ENCODE measurements at places on chromosomes 13 and 19. TPM values are rescaled to one million over a fixed set of nuclear protein-coding genes. Genes with fewer than 3 reads are reported as not detected.

Gene STOML3
- total RNA-seq: not detected

Gene LPAR6
- total RNA-seq: 4.0 TPM

Gene ZNF471
- total RNA-seq: 1.8 TPM

Gene FGF22
- not detected for total RNA-seq

Gene MAP4K1
- under 0.01 TPM for total RNA-seq

Gene ZNF135
- 0.78 TPM for total RNA-seq

Gene ACER1
- not detected for total RNA-seq

Gene ZNF85
- 7.7 TPM for total RNA-seq

Gene CEBPA
- total RNA-seq: 0.37 TPM

Gene DBP
- 1.6 TPM for total RNA-seq

Gene SYT5
- total RNA-seq: 0.39 TPM

Gene TDRD12
- 0.20 TPM for total RNA-seq

Gene NTF4
- not detected for total RNA-seq

Gene R3HDM4
- total RNA-seq: 23.1 TPM

Gene SLC8A2
- total RNA-seq: not detected

Gene ELANE
- 0.37 TPM for total RNA-seq

Gene SHFL
- total RNA-seq: 16.2 TPM

Gene LRP3
- 31.1 TPM for total RNA-seq

Gene ATP4A
- total RNA-seq: not detected

Gene CEACAM20
- total RNA-seq: not detected

Gene CD70
- total RNA-seq: 1.5 TPM

Gene LCP1
- total RNA-seq: 0.20 TPM

Gene PSPN
- total RNA-seq: 0.73 TPM

Gene PSG2
- not detected for total RNA-seq

Gene NOP53
- 36.0 TPM for total RNA-seq

Gene ZNF486
- total RNA-seq: 4.9 TPM

Gene CYP2A6
- not detected for total RNA-seq

Gene MIPEP
- total RNA-seq: 18.0 TPM

Gene CLDND2
- total RNA-seq: not detected

Gene LIM2
- total RNA-seq: not detected

Gene VSTM2B
- total RNA-seq: not detected

Gene TMEM221
- total RNA-seq: not detected

Gene CIC
- 20.1 TPM for total RNA-seq

Gene PCCA
- total RNA-seq: 27.0 TPM

Gene FFAR3
- total RNA-seq: not detected

Gene ANGPTL8
- total RNA-seq: not detected

Gene NANOS3
- total RNA-seq: not detected

Gene PTGIR
- 7.0 TPM for total RNA-seq

Gene SOX1
- not detected for total RNA-seq

Gene SELENOW
- 153 TPM for total RNA-seq

Gene QPCTL
- 28.3 TPM for total RNA-seq

Gene SBSN
- 4.3 TPM for total RNA-seq

Gene PSG3
- total RNA-seq: not detected

Gene KIR2DL3
- not detected for total RNA-seq

Gene HRC
- total RNA-seq: not detected

Gene CDX2
- total RNA-seq: not detected

Gene NFKBIB
- total RNA-seq: 8.8 TPM

Gene CBARP
- total RNA-seq: 2.9 TPM

Gene FUT2
- not detected for total RNA-seq

Gene CBY2
- total RNA-seq: not detected

Gene CAPNS1
- total RNA-seq: 343 TPM

Gene TMEM205
- 59.0 TPM for total RNA-seq
